ENCODE measurements at places on chromosomes 1 and 21.

- no peak for DNase-seq
These were observed 11.9 kb upstream of the HYI start for GRCh38 chr1:43465505-43466067.

DNA sequence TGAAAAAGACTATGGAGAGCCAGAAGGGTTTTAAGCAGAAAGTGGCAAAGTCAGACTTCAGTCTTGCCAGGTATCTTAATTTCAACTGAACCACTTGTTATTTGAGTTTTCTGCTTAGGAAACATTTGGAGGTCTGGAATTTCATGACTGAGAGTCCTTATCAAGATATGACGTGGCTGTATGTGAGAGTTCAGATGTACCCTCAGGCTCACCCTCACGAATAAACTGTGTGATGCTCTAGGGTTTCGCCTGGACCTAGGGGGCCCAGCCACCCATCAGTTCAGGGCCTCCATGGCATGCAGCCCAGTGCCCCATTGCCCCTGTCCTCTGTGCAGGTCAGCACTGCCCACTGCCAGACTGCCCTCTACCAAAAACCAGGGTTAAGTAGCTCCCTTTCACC, 30.6 kb upstream of the TADA1 start:
- DNase-seq, result no peak

GRCh38 chr1:91790392-91790791, 95.6 kb downstream of the TGFBR3 start:
- DNase-seq, result no peak

DNA sequence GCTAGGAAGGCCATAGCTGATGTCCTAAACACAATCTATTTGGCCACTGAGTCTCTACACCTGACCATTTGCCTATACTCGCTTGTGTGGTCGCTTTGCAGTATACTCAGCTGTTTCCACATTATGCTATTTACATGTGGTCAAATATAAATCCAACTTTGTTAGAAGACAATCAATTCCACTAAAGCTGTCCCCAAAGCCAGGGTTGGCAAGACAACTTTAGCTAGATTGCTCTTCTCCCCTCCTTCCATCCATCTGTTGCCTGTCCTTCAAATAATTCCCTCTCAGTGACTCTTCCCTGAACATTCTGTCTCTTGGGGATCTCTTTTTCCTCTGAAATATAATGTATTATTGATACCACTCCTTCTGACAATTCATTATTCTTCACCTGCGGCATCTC, 30.1 kb downstream of the AVPR1B start:
- DNase-seq, result no peak

GRCh38 chr1:90175490-90176167, 180.7 kb downstream of the ZNF326 start:
- DNase-seq, result no peak

DNA sequence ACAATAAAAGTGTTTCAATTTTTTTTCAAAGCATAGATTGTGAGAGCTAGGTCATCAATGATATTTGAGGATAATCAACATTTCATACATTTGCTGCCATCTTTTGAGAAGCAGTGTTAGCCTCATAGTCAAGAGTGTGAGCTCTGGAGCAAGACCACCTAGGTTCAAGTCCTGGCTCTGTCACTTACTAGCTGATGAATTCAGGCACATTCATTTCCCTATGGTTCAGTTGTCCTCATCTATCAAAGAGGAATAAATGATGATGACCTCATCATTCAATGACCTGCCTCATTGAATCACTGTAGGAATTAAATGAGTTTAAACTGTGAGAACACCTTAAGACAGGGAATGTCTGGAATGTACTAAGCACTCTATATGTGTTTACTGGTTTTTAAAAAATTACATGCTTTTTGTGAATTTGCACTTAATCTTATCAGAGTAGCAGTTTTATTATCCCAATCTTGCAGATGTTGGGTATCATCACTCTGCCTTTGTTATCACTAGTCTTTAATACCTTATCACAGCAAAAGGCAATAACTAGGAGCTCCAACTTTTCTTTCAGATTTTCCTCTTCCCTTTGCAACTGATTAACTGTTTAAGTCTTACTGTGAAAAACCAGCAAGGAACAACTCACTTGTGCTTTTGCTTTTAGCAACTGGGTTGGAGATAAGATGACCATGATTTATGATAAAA, 47.4 kb downstream of the SLC30A10 start:
- no peak for DNase-seq

DNA sequence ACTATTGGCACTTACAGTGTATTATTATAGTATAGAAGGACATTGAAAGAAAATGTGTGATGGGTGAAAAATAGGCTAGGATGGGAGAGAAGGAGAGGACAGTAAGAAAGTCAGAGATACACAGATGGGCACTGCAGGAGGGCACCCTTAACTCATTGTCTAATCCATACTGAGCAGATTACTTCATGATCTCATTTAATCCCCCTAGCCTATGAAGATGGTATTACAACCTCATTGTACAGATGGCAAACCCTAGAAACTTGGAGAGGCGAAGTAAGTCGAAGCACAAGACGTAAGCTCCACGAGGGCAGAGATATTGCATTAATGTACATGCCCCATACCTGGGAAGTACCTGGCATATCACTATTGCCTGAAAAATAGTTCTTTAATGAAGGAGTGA, 346.9 kb upstream of the DAB1 start:
- peak; percentile 15 for DNase-seq

- DNase-seq, result no peak
These were observed 32.8 kb upstream of the BACH1 start for GRCh38 chr21:29265690-29266479.

DNA sequence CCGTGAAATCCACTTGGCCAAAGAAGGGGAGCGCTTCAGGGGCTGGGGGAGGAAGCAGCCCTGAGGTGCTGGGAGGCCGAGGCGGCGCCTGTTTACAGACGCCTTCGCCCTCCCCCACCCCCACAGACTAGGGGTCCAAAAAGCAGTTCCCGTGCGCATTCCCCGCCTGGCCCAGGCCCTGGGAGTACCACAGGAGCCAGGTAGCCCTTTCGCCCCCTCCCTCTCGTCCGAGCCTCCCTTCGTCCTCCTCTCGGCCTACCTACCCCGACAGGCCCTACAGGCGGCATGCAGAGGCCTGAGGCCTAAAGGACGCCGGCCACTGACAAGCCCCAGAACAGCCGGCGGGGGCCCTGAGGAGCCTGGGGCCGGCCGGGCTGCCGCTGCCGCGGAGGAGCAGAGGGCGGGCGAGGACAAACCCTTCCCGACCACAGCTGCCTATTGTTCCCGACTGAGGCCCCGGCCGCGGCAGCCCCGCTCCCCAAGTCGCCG, 522 bp downstream of the RC3H1 start:
- peak; percentile 49 for DNase-seq

DNA sequence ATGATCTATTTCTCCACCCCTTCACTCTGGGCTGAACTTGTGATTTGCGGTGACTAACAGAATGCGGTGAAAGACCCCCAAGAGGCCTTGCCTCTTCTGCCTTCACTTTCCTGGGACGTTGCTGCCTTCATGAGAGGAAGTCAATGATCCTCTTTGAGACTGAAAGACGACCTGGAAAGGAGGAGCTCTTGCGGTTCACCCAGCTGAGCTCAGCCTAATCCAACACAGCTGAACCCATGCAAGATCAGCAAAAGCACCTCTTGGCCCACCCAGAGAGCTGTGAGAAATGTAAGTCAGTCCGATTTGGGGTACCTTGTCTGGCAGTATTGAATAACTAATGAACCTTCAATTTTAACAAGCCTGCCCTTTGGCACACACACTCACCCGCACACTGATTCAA, 767.4 kb upstream of the TPTE start:
- no peak for DNase-seq

- no peak for DNase-seq
These were observed 31.8 kb upstream of the CITED4 start for GRCh38 chr1:40893946-40894345.

GRCh38 chr1:86965012-86965826, 50.8 kb downstream of the HS2ST1 start:
- peak; percentile 36 for DNase-seq

DNA sequence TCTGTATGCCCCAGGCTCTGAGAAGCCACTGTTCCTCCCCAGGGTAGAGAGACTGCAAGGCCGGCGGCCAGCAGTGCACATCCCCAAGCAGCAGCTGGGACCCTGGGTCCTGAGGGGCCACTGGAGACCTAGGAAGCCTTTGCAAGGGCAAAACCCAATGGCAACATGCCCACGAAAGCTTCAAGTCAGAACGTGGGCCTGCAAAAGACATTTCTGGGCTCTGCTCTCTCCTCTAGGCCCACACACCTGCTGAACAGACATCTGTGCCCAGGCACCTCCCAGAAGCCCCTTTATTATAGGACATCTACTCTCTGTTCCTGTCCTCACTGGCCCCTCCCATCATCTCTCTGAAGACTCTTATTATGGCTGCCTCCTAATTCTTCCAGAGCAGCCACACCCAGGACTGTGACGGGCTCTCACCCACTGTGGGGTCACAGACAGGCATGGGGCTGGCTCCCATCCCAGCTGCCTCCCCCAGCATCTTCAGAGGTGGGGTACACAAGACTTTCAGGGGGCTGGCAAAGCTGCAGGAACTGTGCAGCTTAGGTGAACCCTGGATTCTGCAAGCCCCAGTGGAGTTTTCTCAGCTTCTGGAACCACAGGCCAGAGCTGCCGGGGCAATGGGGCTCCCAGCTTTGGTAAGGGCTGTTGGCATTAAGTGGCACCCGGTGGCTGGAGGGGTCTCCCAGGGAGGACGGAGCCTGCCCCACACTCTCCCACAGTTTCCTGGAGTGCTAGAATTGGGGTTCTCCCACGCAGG, 12.6 kb downstream of the TRIM11 start:
- no peak for DNase-seq

- DNase-seq, result no peak
These were observed 574 bp downstream of the IGSF9 start for GRCh38 chr1:159944623-159945455.

GRCh38 chr1:228979774-228980173, 244.5 kb downstream of the RHOU start:
- DNase-seq, result no peak

DNA sequence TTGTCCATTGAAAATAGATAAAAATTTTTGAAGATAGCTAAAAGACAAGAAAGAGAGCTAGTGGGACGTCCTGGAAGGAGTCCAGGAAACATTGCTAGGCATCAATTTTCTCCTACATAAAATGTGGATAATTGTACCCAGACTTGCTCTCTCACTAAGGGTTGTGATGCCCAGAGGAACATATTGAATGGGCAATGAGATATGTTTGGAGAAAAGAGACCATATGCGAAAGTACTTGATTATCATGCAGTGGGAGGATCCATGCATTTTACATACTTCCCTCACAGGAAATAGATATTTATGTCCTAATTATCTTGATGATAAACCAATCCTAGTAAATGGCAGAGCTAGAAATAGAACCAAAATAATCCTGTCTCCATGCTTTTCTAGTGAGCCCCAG, 108.4 kb upstream of the TNR start:
- DNase-seq, result no peak

DNA sequence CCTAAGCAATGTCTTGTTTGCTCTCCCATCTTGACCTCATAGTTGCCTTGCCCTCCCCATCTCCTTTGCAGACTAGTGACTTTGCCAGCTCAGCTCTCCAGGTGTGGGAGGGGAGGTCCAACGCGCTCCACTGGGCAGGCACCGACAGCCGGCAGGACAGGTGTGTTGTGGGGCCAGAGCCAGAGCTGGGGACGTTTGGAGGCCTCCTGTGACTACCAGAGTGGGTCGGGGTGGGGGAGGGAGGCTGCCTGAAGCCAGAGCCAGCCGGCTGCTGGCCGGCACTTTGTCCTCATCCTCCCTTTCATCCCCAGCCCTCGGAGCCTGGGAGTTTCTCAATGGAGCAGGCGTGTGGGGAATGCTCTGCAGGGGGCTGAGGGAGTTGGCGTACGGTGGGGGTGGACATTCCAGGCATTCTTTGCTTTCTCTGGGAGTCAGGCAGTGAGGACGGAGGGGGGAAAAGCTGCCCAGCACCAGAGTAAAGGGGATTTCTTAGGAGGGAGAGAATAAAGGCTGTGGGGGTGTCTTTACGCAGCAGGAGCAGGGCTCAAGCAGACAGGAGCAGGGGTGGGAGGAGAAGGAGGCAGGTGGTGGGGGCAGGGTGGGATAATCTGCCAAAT, 20.2 kb downstream of the NUAK2 start:
- DNase-seq, result peak; percentile 99

- peak; percentile 73 for DNase-seq
These were observed 27.8 kb downstream of the ILDR2 start for GRCh38 chr1:166947398-166948043.

DNA sequence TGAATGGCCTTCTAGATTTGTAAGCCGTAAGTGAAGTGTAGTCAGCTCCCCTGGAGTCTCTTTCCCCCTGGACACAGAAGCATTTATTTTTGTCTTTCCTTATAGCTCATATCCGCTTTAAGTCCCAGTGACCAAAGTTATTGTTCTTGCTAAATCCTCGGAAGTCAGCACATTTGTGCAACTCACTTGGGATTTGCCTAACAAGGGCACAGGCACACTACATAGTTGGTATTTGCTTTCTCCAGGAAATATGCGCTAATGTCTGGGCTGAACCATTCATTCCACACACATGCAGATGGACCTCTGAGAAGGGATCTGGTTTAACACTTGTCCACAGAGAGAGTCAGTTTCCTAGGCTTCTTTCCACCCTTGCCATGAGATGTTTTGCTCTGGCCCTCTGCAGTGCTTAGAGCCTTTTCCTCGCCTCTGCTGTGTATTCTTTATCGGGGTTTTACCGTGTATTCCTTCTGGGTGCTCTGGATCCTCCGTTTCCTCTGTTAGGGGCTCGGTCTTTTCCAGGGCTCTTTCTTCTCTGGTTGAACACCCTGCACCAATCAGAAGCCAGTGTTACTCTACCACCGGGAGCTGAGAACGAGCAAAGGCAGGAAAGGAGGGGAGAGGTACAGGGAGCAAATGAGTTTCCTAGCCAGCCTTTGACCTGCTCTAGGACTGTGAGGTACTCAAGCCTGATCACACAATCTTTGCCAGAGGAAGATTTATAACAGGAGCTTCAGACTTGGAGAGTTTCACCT, 72.4 kb downstream of the ABCA4 start:
- DNase-seq, result no peak

DNA sequence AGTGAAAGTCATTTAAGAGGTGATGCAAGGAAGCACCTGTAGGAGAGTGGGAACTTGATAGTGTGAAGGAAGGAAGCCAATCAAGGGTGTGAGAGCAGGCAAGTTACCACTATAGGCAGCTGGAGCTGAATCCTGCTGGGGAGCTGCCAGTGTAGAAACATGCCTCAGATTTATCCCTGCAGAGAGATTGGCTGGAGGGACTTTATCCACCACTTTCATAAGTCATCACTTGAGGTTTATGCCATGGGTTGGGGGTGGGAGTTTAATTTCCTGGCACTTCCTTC, 443.6 kb downstream of the PLPP3 start:
- DNase-seq, result no peak

- DNase-seq, result peak; percentile 48
These were observed 777 bp downstream of the NUDT17 start for GRCh38 chr1:145846201-145846612.

GRCh38 chr1:60428127-60428526, 354.6 kb upstream of the C1orf87 start:
- no peak for DNase-seq

DNA sequence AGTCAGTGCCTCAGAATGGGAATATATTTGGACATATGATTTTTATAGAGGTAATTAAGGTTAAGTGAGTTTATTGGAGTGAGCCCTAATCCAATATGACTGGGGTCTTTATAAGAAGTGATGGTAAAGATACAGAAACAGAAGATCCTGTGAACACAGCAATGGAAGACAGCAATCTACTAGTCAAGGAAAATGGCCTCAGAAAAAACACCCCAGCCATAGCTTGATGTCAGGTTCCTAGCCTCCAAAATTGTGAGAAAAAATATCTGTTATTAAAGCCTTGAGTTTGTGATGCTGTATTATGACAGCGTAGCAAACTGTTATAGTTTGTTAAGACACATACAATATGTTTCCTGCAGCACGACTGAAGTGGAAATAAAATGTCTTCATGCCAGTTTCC, 72.2 kb downstream of the JMJD4 start:
- DNase-seq, result no peak

- no peak for DNase-seq
These were observed 66.8 kb upstream of the BACH1 start for GRCh38 chr21:29231756-29232529.

Measured in ACHN (cell line).